ENCODE measurements at places on chromosomes 7 and 10.

GRCh38 chr10:11024596-11024995 lies 6.9 kb downstream of the CELF2 start:
- no peak for DNase-seq

DNA sequence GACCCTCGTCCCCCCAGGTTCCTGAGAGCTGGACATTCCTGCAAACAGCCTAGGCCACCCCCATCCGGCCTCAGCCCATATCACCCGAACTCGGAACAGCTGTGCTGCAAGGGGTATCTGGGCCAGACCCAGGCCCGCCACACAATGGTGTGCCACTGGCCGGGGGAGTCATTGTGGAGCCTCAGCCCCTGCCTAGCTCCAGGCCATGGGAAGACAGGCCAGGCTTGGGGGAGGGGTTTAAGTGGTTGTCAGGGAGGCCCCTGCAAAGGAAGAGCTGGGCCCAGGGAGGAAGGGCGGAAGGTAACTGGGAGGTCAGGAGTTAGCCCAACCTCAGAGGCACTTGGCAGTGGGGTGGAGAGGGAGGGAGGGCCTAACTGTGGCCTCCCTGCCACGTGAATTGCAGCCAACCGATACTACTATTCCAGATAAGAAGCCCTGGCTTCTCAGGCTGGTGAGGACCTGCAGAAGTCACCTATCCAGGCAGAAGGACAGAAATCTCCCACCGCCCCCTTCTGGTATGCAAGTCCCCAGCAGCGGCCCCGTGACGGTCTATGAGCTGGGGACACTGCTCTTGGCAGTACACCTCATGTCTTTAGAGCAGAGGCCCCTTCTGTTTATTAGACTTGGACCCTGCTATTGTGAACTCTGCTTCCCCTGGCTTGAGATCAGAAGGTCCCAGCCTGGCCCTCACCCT lies 26.8 kb downstream of the VSIR start:
- DNase-seq, result no peak

GRCh38 chr7:6934981-6935380 lies 108.9 kb upstream of the CCZ1B start:
- DNase-seq, result no peak

DNA sequence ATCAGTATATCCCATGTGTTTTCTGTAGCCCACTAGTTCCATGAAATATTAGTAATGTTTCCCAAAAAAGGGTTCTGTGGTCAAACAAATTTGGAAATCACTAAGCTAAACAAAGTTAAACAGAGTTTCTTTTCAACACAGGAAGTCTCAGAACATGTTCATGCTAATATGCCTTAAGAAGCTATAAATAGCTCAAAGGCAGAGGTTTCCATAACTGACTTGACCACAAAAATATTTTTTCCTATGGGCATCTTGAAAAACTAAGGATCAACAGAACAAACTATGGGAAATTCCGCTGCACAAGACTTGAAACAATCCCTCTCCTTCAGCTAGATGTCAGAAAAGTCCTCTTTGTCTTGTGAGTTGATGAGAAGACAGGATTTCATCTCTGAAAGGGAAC lies 59.7 kb downstream of the SEM1 start:
- no peak for DNase-seq

- DNase-seq, result no peak
These were observed 2.9 kb downstream of the SFXN4 start for GRCh38 chr10:119162452-119163092.

GRCh38 chr7:29467193-29467926 lies 96.3 kb upstream of the PRR15 start:
- no peak for DNase-seq

GRCh38 chr7:28299556-28299955 lies 112.8 kb upstream of the CREB5 start:
- no peak for DNase-seq

- no peak for DNase-seq
These were observed 10.4 kb upstream of the PCGF5 start for GRCh38 chr10:91210014-91210413.

- no peak for DNase-seq
These were observed 733.9 kb upstream of the PHF14 start for GRCh38 chr7:10239695-10240345.

GRCh38 chr10:31650010-31650409 lies 278.6 kb downstream of the ARHGAP12 start:
- no peak for DNase-seq

- DNase-seq, result no peak
These were observed 22.6 kb downstream of the HERC4 start for GRCh38 chr10:68052463-68052862.

- no peak for DNase-seq
These were observed 153.8 kb upstream of the HABP2 start for GRCh38 chr10:113399065-113399464.

DNA sequence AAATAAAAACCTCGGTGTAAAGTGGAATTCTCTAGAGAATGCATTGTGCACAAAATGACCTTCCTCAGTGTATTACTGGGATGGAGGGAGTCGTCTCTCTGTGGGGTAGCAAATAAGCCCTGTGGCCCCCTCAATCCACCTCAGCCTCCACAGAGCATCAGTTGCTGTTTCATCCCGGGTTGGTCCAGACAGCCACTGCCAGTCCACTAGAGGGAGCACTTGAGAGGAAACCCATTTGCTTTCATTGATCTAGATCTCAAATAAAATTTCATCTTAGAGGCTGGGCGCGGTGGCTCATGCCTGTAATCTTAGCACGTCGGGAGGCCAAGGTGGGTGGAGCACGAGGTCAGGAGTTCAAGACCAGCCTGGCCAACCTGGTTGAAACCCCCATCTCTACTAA lies 1128.7 kb downstream of the CNTNAP2 start:
- no peak for DNase-seq

DNA sequence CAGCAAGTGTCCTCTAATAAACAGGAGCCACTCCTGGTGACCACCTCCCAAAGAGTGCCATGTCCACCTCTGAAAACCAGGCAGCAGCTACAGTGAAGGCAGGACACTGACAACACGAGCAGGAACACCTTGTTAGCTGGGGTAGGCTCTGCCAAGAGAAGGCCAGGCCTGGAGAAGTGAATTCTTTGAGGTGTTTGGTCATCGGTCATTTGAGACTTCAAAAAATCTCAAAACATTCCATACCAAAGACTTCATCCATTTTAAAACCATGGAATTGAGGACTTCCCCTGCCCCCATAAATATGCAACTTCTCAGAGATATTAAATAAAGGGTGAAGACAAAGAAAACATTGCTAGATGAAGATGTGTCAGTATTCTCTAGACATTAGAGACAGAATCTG lies 28.4 kb upstream of the OPALIN start:
- DNase-seq, result no peak

GRCh38 chr10:8283986-8284385 lies 229.5 kb downstream of the GATA3 start:
- no peak for DNase-seq

- DNase-seq, result no peak
These were observed 64.9 kb upstream of the ASAH2 start for GRCh38 chr10:50316174-50316573.

DNA sequence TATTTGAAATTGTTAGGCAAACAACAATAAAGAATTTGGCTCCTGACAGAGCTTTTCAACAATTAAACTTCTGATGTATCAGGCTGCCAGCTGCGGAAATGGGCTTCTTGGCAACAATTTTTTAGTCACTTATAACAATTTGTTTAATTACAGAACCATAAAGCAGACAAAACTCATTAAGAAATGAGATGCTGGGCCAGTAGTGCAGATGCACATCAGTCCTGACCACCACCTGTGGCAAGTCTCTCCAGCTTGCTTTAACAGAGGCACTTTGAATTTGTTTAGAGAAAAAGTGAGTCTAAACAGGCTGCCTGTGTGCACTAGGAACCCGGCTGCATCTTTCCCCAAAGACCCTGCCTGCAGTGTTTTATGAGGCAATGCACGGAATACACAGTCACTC lies 1124.4 kb downstream of the NXPH1 start:
- no peak for DNase-seq

DNA sequence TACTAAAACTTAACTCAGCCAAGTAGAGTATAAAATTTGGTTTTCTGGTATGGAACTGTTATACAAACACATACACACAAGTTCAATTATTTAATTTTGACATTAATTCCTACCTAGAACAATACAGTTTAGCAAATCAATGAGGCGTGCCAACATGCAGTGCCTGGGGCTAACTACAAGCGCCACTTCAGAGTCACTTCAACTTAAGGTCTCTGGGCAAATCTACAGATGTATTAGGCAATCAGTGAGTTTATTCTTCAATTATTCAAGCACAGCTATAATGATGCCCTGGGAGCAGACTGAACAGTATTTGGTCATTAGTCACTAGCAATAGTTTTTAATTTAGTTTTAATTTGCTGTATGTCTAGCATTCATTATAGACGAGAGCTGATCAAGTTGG lies 51.6 kb downstream of the HIBADH start:
- DNase-seq, result no peak

DNA sequence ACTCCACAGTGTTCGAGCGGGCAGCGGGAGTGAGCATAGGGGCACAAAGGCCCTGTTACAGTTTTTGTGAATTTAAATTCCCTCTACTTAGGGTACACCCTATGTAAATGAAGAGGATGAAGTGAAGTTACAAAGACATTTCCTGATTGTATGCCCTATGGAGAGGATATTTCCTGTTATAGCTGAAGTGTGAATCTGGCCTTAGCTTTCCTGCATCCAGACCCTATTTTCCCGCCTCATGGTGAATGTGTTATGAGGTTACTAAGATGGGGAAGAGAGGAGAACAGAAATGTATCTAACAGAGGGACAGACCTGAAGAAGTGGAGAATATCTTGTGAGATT lies 37.8 kb upstream of the COMMD3 start:
- no peak for DNase-seq

- no peak for DNase-seq
These were observed 381.8 kb downstream of the TCERG1L start for GRCh38 chr10:130929422-130930325.

DNA sequence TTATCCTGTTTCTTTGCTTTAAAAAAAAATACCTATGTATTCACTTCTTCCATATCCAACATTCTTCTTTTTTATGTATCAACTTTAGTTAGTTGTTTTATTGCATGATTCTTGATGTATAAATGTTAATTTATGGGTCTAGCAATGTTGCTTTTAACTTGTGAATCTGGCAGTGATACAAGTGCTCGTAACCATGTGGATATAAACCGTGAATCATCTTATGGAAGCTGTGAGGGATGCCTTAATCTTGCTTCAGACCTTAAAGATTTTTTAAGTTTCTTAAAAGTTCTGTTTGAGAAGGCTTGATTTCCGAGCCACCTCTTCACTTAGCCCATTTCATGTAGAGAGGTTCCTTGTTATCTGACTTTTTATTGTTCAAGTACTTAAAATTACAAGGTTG lies 25.9 kb downstream of the HELLS start:
- no peak for DNase-seq

- no peak for DNase-seq
These were observed 159.5 kb upstream of the AGR3 start for GRCh38 chr7:17041324-17041723.

DNA sequence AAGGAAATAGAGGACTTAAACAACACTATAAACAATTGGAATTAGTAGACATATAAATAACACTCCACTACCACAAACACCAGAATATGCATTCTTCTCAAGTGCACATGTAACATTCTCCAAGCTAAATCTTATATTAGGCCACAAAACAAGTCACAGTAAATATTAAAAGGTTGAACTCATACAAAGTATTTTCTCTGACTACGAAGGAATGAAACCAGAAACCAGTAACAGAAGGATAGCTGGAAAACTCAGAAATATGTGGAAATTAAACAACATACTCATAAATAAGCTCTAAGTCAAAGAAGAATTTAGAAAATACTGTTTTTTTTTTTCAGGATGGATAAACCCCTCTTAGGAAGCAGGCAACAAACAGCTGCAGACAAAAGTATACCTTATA lies 77.4 kb upstream of the IGFBP3 start:
- no peak for DNase-seq
